ENCODE measurements at places on chromosomes 13 and 19.

- DNase-seq = no peak
Measured at GRCh38 chr19:38619361-38620174, 580 bp downstream of the EIF3K start.

- no peak for DNase-seq
Measured at GRCh38 chr13:51619614-51620013, 35.4 kb downstream of the WDFY2 start.

DNA sequence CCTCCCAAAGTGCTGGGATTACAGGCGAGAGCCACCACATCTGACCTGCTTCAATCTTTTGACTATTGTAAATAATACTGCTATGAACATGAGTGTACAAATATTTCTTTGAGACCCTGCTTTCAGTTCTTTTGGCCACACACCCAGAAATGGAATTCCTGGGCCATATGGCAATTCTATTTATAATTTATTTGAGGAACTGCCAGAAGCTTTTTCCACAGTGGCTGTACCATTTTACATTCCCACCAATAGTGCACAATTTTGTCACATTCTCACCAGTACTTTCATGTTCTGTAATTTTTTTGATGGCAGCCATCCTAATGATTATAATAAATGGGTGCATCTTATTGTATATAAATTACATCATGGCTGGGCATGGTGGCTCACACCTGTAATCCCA lies 13.7 kb upstream of the FCER2 start:
- DNase-seq = no peak

DNA sequence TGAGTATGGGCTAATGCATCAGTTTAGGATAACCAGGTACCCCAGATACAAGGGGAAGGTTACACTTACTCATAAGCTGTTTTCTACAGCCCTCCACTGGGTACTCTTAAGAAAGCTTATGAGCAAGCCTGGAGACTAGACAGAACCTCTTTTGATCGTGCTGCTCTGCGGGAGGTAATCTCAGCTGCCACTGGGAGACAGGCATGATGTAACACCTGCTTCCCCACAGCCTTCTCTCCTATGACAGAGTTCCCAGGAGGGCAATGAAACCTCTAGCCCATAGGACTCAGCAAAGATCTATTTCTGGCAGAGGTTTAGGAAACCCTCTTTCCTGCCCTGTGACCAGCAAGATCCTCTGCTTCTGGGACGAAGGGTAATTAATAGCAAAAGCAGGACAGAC lies 65.6 kb downstream of the WASF3 start:
- DNase-seq = no peak

Data from activated naive CD8-positive, alpha-beta T cell treated with anti-CD3 and anti-CD28 coated beads for 36 hours (primary cell).